Stimulated activated naive CD4-positive, alpha-beta T cell treated with Interleukin-2 at 50 U/mL for 16 hours (primary cell): ENCODE measurements at places on chromosomes 6 and 20.

GRCh38 chr20:57323034-57323433, 6.6 kb upstream of the SPO11 start:
- no peak for DNase-seq

- no peak for DNase-seq
These were observed 15.7 kb downstream of the FAM8A1 start for GRCh38 chr6:17615794-17616193.

DNA sequence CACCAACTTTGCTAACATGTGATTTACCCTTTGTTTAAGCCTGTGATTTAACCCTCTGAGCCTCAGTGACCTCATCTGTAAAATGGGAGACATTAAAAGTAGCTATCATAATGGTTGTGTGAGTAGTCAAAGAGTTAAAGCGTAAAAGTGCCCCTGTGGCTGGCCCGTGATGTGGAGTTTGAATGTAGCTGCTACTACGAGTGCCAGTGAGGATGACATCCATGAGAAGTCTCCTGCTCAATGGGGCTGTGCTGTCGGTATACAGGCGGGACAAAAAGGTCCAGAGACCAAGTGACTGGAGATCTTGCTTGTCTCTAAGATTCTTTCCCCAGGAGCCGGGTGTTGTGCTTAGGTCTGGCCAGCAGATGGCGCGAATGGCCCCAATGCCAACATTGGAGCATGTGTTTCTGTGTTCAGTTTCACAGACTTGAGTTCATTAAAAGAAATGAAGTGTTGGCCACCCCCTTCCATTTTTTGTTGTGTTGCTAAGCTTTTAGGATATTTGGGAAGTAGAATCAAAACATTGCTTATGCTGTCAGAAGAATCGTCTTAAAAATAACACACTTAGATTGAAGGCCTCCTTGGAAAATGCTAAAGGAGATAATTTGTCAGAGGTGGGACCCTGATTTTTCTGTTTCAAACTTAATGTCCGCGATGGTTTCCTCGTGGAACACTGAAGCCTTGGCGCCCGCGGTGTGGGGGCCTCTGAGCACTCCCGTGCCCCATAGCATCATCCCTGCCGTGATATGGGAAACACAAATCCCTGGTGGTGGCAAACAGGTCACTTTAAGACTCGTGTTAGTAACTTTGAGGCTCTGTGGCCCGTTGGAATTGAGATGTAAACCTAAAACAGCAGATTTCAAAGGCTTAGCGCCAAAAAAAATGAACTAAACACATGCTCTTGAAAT, 9.3 kb upstream of the RBM38 start:
- peak; percentile 65 for DNase-seq

DNA sequence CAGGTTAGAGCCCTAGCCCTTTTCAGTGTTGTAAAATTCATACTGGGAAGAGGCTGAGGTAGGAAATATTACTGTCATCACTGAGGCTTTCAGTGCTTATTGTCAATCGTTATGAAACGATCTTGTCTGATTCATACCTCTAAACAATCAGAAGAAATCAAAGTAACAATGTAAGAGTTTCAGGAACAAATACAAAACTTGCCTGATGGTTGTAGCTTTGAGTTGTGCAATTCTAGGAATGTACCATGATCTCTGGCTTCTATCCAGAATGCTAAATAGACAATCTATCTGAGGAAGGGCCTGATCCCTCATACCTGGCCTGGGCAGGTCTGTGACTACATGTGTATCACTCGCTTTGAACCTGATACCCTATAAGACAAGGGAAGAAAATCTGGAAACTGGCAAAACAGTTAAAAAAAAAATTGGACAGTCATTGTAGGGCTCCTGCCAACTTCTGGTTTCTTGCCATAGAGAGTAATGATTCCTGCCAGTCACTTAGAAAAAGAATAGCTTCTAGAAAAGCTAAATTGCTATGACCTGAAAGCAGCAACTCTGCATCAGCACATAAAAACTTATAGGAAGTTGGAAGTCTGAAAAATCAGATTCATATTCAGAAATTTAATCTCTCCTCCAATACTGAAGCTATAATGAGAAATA, 234.7 kb downstream of the BTBD9 start:
- no peak for DNase-seq

DNA sequence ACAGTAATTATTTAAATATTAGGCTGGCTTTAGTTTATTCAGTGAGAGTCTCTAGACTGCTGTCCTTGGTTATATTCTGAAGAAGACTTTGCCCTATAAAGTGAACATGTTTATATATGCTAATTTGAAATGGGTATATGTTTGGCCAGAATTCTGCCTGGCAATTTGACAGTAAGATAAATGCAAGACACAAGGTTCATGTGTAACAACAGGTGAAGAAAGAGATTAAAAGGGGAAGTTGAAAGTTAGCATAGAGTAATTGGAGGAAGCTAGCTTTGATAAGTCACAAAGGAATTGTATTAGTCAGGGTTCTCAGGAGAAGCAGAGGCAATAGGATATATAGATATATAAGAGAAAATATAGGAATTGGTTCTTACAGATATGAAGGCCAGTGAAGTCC, 191.4 kb downstream of the CENPW start:
- DNase-seq, result no peak

GRCh38 chr6:41676431-41676830, 38.2 kb downstream of the MDFI start:
- no peak for DNase-seq

DNA sequence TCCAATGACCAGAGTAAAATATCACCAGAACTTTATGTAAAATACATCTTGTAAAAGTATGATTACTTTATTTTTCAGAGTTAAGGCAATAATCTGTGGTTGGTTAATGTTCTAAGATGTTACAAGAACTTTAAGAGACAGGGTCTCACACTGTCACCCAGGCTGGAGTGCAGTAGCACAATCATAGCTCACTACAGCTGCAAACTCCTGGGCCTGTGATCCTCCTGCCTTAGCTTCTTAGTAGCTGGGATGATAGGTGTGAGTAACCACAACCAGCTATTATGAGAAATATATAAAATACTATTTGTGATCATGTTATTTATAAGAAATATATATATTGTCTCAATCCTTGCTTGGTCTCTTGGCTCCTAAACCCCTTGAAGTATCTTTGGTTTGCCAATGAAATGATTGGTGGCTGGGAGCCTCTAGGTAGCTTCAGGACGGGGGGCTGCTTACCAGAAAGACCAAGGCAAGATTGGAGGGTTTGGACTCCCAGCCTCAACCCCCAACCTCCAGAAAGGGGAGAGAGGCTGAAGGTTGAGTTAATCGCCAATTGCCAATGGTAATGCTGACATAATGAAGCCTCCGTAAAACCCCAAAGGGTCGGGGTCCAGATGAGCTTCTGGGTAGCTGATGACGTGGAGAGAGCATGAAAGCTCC, 15.4 kb downstream of the SOD2 start:
- no peak for DNase-seq

- no peak for DNase-seq
These were observed 71.8 kb upstream of the HINT3 start for GRCh38 chr6:125884634-125885371.

- peak; percentile 71 for DNase-seq
These were observed 710 bp downstream of the BTBD9 start for GRCh38 chr6:38638941-38639497.
